ENCODE measurements at places on chromosomes 6 and 20.

- DNase-seq, result no peak
These were observed 20.1 kb upstream of the SLC22A1 start for GRCh38 chr6:160101277-160102205.

DNA sequence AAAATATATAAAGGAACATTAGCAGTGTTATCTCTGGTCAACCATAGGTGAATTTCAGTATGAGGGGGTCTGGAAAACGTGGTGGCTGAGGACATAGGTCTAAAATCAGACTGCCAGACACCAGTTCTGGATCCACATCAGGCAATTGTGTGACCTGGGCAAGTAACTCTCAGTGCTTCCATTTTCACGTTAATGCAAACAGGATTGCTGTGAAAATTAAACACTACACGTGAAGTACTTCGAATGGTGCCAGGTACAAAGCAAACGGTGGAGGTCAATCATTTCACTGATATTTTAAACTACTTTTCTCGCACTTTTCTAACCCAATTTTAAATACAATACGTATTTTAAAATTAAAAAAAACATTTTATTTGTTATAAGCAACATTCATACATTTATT, 315.7 kb downstream of the TRDN start:
- no peak for DNase-seq

DNA sequence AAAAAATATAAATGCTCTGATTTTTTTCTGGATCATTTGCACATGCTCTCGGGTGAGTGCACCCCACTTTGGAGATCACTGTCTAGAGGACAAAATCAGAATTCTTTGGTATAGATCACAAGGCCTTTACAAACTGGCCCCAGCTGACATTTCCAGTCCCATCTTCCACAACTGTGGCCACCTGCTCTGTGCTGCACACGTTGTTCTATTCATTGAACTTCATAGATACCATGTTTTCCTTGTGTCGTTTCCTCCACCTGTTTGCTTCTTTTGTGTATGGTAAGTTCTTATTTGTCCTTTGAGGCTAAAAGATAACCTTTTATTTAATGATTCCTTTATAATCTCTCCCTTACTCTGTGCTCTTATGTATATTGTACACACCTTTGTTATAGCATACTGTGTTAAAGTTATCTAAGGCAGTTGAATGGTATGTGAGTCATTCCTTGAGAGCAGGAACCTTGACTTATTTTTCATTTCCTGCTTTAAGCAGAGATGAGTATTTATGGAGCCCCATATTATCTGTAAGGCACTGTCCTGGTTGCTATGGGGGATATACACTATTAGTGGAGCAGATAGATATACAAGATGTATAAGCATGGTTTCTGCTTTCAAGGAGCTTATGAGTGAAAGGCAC, 12.0 kb upstream of the SLC17A5 start:
- no peak for DNase-seq

GRCh38 chr6:92114797-92115196, 1304.6 kb downstream of the EPHA7 start:
- no peak for DNase-seq

DNA sequence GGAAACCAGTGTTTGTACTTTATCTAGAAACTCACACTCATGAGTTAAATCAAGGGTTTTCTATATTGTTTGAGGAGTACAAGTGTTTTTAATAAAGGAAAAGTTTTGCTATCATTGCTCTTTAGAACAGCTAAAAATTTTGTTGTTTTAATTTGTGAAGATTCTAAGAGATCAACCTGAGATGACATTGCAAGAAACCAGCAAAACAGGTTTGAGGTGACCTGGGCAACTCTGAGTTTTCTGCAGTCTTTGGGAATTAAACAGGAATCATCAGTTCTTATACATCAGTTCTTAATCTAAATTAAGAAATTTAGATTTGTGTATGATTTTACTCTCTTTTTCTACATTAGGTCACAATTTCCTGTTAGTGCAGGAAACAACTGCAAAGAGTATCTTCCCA, 114.5 kb downstream of the JAG1 start:
- no peak for DNase-seq

DNA sequence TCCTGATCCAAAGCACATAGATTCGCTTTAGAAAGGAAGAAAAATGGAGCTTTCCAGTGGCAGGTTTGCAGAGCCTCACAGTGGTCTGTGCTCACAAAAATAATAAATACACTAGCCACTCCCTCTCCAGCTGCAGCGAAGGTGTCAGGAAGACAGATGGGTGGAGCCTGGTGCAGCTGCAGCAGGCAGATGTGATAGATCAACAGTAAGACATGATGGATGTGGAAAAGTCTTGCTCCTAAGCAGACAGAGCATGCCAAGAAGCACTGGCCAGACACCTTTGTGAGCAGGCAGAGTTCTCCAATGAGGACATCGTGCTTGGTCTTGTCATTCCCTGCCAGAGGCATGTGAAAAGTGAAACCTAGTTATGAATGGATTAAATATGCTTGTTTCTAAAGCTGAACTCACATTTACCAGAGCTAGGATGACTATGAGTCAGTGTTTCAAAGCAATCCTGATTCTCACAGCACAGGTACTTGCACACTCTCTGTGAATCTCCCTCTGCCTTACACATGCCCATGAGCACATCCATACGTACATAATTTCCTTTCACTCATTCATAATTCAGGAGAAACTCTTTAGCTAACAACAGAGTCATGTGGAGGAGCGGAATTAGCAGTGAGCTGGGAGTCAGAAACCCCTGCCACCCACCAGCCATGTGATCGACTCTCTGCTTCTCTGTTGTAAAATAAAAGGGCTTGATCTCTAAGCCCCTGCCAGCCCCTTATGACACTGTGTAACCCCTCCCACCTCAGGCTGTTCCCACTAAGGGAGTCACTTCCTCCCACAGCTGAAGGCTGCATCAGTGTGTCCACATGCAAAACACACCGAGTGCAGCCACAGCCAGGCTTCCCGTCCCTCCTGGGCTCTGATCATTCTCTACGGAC, 111.2 kb downstream of the SCML4 start:
- DNase-seq, result no peak

- DNase-seq, result no peak
These were observed 46.0 kb downstream of the ZFAND3 start for GRCh38 chr6:37865504-37865903.

- no peak for DNase-seq
These were observed 195.2 kb downstream of the LY86 start for GRCh38 chr6:6783721-6784120.

- no peak for DNase-seq
These were observed 41.6 kb downstream of the FAM209B start for GRCh38 chr20:56574531-56575142.

DNA sequence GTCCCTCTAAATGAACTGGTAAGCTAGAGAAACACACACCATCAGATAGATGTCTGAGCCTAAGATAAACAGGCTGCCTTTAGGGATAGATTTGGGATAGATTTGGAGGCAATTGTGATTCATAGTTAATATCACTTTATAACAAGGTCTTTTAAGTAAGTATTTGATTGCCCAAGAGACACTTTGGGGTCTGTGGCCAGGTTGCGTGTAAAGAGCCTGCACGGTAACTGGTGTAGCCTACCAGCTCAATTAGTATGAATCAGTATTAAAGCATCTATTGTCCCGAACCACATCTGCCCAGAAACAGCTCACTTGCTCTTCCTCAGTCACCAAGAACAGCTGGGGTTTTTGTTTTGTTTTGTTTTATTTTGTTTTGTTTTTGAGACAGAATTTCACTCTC, 193.3 kb downstream of the SASH1 start:
- DNase-seq, result no peak

DNA sequence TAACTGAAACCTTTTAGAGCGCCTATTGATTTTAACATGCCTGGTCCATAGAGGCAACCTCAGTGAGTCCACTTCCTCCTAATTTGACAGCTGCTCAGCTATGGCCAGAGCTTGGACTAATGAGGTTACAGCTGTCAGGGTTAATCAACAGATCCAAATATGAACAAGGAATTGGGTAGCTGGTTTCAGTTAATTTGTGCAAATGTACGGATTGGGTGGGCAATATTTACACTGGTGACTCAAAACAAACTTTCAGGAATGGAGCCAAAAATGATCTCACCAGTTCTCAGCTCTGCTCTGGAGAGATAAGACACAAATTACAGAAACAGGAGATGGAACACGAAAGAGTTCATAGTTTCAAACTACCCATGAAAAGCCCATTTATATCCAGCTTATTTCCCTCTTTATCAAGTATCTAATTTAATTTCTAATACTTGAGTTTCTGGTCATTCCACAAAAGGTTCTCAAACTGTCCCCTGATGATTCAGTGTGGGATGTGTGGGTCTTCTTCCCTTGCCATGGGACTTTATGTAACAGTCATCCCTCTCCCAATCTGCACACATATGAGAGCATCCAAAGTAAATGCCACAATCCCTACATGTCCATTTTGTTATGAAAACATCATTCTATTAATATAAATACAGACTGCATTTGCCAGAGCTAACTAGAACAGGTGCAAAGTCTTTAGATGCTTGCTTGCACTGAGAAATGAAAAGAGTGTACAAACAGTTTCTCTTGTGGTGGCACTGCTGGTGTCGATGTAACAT, 149.9 kb downstream of the RPS12 start:
- no peak for DNase-seq

- no peak for DNase-seq
These were observed 43.6 kb downstream of the ZDHHC14 start for GRCh38 chr6:157424491-157425020.

- DNase-seq, result no peak
These were observed 59.7 kb downstream of the SYNJ2 start for GRCh38 chr6:158041370-158041769.

DNA sequence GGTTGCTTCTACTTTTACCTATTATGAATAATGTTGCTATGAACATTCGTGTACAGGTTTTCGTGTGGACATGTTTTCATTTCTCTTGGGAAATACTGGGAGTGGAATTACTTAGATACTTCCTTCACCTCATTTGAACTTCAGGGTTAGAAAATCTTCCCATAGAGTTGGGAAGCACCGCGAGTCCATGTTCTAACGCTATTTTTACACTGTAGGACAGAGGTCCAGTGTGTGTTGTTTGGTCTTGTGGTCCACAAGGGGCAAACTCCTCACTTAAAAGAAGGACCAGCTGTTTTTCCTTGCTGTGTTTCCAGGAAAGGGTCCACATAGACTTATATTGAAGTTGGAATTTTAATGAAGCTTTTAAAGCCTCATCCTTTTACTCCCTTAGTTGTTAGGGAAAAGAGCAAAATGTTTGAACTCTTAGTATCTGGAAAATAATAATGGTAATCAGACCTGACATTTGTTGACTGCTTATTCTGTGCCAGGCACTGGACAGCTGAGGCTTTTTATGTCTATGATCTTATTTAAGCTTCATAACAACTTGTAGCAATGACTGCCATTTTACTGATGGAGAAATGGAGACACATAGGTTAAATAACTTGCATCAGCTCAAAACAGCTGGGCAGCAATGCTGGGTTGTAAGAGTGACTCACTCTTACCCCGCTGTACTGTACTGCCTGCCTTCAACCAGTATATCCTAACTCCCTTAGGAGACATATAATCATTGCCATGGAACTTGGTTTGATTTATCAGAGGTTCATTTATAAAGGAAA, 52.0 kb downstream of the CDC5L start:
- no peak for DNase-seq

DNA sequence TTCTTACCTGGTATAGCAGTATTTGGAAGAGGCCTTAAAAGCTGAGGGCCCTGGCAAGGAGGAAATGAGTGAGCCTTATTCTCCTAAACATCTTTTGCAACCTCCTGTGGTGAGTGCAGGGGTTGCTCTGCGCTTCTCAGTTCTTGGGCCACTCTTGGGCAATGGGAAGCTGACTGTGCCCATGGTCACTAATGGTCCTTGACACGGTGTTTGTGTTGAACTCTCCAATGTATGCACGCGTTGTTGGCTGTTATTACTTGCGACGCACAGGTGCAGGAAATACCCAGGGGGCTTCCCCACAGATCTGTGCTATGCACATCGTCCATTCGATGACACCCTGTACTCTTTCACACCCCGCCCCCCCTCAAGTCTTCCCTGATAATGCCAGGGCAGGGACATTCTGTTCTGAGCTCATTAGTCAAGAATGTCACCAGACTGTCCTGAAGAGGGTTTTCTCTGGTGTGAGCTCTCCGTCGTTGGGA, 79.7 kb downstream of the EDN1 start:
- DNase-seq, result no peak

GRCh38 chr20:64119681-64120341, 12.4 kb upstream of the NPBWR2 start:
- DNase-seq, result no peak

DNA sequence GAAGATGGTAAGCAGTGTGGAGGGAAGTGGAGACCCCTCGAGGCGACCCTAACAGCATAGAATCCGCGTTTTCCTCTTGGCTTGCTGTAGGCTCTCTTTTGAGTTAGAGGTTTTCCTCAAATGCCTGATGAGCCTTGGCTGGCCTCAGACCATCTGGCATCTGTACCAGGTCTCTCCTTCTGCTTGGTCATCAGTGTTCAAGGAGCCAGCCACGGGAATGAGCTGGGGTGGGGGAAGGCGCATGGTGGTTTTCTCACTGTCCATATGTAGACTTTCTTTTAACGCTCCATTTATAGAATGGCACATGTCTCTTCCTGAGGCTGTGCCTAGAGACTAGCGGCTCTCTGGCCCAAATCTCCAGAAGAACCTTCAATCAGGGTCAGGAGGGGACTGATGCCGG, 8.1 kb upstream of the GUCA1A start:
- DNase-seq, result no peak

DNA sequence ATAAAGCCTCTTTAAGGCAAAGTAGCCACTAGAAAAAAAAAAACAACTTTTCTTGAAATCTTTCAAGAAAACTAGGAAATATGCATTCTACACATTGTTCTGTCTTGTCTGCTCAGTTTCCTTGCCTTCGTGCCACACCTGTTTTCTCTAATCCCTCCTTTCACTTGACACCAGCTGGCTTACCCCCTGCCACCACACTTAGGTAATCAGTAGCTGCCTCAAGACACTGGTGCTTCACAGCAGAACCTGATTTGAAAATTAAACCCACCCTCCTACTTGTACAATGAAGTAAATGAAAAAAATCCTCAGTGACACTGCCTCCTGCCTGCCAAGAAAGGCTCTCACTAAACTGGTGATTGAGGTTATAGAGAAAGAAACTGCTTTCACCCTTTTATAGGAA, 45.8 kb upstream of the SCML4 start:
- DNase-seq, result no peak

GRCh38 chr6:116528780-116529179, 16.7 kb downstream of the TRAPPC3L start:
- DNase-seq, result no peak

DNA sequence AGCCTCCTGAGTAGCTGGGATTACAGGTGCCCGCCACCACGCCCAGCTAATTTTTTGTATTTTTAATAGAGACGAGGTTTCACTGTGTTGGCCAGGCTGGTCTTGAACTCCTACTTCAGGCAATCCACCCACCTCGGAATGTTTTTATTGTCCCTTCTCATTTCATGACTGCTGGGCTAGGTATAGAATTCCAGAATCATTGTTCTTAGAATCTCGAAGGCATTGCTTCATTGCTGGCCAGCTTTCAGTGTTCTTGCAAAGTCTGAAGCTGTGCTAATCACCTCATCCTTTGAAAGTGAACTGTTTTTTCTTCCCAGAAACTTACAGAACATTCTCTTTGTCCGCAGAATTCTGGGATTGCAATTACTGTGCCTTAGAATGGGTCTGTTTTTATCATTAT, 49.0 kb downstream of the PTPN1 start:
- no peak for DNase-seq

Data from right renal pelvis (tissue), 4 donors.